Activated T-cell treated with anti-CD3 and anti-CD28 coated beads for 1 hour (primary cell): ENCODE measurements at places on chromosomes 3 and 15.

GRCh38 chr3:13235897-13236296 lies 162.7 kb upstream of the IQSEC1 start:
- no peak for DNase-seq

GRCh38 chr3:189863031-189863430 lies 231.8 kb downstream of the TP63 start:
- no peak for DNase-seq

DNA sequence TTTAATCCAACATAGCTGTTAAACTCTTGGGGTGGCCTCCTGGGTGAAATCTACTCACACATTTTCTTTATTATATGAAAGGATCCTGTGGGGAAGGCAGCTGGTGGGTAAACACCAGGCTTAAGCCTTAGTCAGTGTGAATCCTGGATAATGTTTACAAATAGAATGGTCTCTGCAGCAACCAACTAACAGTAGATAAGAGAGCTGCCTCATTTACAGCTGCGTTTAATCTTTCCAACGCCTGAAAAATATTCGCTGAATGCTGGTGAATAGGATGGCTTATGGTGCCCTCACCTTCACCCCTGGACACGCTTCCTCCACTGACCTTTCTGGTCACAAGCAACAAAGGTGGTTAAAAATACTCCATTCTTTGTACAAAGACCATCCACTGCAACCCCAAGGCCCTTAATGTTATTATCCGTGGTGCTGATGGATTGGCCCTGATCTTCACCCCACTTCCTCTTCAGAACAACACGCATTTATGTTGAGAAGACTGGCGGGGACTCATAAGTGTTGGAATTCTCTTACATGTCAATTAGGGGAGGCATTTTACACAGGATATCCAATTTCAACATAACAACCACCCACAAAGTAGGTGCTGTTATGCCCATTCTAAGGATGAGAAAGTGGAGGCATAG lies 120.0 kb upstream of the FRMD4B start:
- no peak for DNase-seq

DNA sequence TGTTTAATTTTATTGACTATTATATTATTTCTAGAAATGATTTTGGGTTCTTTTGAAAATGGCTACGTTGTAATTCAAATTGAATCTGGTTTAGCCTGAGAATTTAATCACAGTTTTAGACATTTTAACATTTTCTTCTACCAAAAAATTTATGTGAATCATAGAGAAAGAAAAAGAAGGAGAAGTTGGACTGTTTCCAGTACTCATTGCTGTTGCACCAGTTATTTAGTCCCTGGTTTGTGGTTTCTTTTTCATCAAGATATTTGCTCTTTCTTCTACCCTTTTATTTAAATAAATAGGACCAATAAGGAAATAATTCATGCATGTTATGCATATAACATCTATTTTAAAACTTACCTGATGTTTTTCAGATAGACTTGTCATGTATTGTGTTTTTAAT lies 1337.1 kb downstream of the ROBO1 start:
- DNase-seq: no peak

GRCh38 chr3:62187022-62187431 lies 186.3 kb downstream of the FEZF2 start:
- DNase-seq: no peak

- DNase-seq: no peak
Measured at GRCh38 chr3:123739754-123740153, 144.4 kb downstream of the MYLK start.

DNA sequence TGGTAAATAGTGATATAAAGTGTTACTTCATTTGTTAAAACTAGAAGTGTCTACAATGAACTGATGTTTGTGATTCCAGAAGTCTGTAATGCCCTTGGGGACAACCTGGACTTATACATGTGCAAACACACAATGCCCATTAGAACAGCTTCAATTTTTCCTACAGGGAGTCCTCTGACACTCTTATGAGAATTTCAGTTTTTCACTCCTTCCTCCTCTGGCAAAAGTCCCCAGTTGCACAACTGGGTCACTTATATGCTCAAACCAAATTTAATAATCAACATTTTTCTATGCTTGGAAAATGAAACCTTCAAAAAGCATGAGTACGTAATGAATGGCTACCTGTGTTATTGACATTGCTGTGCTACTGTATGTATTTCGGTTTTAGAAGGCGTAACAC lies at the start of gene OR5H15:
OR5H15 (plus strand) TSS at position 301 of the 400 bp plus-strand sequence. CDS start 2,004 bp downstream, outside the sequence.
- no peak for DNase-seq

DNA sequence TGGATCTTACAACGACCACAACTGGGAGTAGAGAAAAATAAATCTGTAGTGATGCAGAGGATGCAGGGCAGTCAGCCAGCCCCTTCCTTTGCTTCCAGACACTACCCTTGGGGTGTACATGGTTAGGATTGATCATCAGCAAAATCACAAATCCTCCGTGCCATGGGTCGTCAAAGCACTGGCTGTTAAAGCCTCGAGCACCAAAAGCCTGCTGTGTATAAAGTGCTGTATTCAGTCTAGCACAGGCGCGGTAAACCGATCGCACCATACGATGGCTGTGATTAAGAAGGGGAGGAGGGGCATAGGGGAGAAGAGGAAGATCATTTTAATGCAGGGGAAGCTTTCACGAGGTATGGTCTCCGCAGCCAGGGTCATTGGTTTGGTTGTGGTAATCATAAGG lies 305.2 kb downstream of the LRTM1 start:
- DNase-seq: no peak

GRCh38 chr3:53022647-53023046 lies 23.2 kb downstream of the SFMBT1 start:
- no peak for DNase-seq

DNA sequence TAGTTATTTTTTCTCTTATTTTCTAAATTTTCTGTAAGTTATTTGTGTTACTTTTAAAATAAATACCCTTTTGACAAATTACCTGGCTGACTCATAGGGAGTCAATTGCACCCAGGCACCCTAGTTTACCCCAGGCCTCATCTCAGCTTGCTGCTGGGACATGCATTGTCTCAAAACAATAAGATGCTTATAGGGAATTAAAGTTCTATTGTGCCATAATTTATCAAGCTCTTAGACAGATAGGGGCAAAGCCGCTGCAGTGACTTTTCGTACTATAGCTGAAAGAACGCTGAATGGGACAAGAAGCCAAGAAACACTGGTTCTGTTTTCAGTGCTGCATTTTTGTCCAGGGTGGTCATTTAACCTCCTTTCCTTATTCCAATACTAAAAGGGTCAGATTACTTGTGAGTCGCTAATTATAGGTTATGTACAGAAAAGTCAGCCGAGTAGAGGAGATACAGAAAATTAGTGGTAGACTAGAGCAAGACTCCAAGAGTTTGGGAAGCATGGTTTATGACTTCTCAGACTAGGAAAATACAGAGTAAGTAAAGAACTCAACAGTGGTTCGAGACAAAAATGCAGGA lies 50.3 kb downstream of the EXD1 start:
- DNase-seq: no peak
